ENCODE measurements at places on chromosomes 3 and 15. TPM values are rescaled to one million over a fixed set of nuclear protein-coding genes. Genes with fewer than 3 reads are reported as not detected.

- DNase-seq, result peak; percentile 38
These were observed 199.6 kb downstream of the FMN1 start for GRCh38 chr15:32994810-32995424.

DNA sequence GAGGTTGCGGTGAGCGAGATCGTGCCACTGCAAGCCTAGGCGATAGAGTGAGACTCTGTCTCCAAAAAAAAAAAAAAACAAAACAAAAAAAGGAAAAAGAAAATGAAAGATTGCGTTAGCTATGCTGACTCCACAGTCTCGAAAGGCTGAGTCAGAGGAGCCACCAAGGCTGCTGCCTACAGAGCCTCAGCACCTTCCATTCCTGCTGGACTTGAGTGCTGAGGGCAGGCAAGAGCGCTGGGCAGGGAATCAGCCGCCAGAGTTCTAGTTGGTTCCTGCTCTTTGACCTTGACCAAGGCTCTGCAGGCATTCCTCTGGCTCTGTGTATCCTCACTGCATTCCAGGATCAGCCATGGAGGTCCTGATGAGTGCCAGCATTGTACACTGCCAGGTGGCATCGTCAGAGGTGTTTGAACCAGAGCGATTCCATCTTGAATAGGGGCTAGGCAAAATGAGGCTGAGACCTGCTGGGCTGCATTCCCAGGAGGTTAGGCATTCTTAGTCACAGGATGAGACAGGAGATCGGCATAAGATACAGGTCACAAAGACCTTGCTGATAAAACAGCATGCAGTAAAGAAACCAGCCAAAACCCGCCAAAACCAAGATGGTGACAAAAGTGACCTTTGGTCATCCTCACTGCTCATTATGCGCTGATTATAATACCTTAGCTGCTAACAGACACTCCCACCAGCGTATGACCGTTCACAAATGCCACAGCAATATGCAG, 5.9 kb downstream of the MESP2 start:
- no peak for DNase-seq

GRCh38 chr15:100241572-100242482, 99.9 kb downstream of the ADAMTS17 start:
- no peak for DNase-seq

DNA sequence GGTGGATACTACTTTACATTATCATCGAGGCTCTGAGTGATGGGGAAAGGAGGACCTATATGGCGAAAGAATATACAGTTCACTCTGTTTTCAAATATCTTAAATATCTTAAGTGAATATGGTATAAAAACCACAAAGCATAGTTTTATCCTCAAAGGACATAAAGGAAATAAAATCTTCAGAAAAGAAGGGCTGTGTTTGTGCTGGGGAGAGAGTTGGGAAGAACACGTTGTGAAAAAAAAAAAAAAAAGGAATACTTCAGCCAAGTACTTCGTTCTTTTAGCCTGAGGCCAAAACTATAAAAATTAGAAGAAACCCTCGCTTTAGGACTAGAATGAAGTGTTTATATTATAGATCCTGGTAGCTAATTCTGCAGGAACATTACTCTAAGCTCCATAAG, 10.2 kb upstream of the TMEM212 start:
- no peak for DNase-seq

GRCh38 chr3:16828815-16829214, 55.9 kb upstream of the PLCL2 start:
- DNase-seq, result no peak

GRCh38 chr3:107453504-107453903, 69.3 kb upstream of the BBX start:
- DNase-seq, result no peak

The ACKR4 gene
- 0.10 TPM for polyA plus RNA-seq

The CLDN16 gene
- 0.02 TPM for polyA plus RNA-seq

GRCh38 chr3:58556761-58557221, 19.8 kb upstream of the ACOX2 start:
- DNase-seq, result peak; percentile 41

The SYNPR gene
- polyA plus RNA-seq, result not detected

- DNase-seq, result no peak
These were observed 61.2 kb downstream of the RFTN1 start for GRCh38 chr3:16452261-16452660.

The SRP14 gene
- 489 TPM for polyA plus RNA-seq
